ENCODE measurements at places on chromosomes 2 and 18.

GRCh38 chr2:96100893-96101304 is 15.5 kb downstream of the ADRA2B start:
- no peak for DNase-seq

- no peak for DNase-seq
Measured at GRCh38 chr18:47334966-47335365, 83.5 kb upstream of the SKOR2 start.

DNA sequence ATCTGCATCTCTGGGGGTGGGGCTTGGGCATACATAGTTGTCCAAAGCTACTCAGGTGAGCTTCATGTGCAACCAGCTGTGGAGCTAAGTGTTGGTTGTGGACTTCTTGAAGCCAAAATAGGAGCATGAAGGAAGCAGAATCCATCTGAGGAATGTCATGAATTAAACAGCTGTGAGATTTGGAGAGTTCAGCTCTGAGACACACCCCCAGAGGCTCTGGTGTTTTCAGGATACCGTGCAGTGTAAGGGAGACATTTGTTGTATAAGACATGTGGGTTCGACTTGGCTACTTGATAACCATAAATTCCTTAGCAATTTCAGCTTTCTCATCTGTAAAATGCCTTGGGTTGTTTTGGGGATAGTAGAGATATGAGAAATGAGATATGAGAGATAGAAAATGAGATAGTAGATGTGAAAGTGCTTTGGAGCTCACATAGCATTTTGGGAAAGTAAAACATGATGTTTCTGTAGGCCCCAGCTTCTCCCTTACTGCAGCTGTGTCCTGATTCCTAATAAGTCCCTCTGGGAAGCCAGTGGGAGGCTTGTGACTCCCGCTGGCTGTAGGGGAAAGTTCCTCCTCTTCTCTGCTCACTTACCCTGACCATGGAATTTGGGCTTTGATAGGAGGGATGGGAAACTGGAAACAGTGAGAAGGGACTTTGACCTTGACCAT is 50.0 kb downstream of the DPYSL5 start:
- no peak for DNase-seq

- DNase-seq: no peak
Measured at GRCh38 chr2:173719471-173719870, 245.7 kb downstream of the SP3 start.

DNA sequence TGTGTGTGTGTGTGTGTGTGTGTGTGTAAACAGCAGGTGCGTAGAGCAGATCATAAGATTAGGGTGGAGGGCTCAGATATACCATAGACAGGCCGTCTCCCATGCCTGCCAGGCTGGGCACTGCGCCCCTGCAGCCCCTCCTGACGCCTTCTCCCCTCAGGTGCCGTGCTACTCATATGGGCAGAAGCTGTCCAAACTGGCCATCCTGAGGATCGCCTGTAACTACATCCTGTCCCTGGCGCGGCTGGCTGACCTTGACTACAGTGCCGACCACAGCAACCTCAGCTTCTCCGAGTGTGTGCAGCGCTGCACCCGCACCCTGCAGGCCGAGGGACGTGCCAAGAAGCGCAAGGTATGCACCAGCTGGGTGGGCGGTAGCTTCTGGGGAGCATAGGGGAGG is 10.0 kb downstream of the ATOH8 start:
- no peak for DNase-seq
